Stimulated activated CD4-positive, alpha-beta T cell treated with anti-CD3 and anti-CD28 coated beads, Interleukin-1b, Interleukin-23, amount 100 ng/mL, for 48 hours (primary cell): ENCODE measurements at places on chromosomes 12 and 14.

- DNase-seq: no peak
These were observed 240.6 kb downstream of the CPNE8 start for GRCh38 chr12:38664661-38665269.

- DNase-seq: peak; percentile 7
These were observed 101.2 kb downstream of the EEA1 start for GRCh38 chr12:92827836-92828431.

- no peak for DNase-seq
These were observed 28.1 kb downstream of the BLTP3B start for GRCh38 chr12:100114574-100114973.

GRCh38 chr14:96090441-96091148, 51.4 kb downstream of the C14orf132 start:
- no peak for DNase-seq

- DNase-seq: no peak
These were observed 530.5 kb downstream of the BCL11B start for GRCh38 chr14:98741523-98741922.

- no peak for DNase-seq
These were observed 39.8 kb upstream of the DIO3 start for GRCh38 chr14:101521473-101521915.
